Suppressor macrophage (primary cell): ENCODE measurements at places on chromosomes 3 and 15.
A peak's percentile ranks its signal among the peaks of the same experiment; 100 is the strongest.

DNA sequence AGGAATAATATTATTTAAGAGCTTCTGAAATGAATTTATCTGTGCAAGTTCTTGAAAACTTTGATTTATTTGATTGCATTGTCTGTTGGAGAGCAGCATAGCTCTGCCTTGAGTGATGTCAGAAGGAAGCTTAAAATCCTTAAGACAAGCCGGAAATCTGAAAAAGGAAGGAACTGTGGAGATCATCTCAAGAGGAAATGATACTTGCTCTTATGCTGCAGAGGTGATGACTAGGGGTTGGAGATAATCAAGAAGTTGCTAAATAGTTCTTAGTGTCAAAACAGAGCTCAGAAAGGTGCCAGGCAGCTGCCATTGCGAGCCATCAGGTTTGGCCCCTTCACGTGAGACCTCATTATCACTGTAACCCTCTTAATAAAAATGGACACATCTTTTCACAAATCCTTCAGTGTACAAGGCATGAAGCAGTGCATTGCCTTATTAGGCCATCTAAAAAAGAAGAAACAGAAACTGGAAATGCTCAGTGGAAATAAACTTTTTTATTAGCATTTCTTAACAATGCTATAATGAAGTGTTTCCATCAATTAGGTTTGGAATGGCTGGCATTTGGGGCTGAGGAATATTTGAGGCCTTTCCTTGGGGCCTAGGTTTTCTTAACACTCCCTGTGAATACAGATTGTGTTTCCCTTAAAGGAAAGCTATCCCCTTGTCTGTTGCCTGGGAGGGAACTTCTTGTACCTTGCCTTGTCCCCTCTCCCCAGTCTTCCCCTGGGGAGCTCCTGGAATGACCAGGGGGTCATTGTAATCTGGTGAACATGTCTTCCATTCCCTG lies 34.5 kb upstream of the VILL start:
- DNase-seq, result peak; percentile 87

DNA sequence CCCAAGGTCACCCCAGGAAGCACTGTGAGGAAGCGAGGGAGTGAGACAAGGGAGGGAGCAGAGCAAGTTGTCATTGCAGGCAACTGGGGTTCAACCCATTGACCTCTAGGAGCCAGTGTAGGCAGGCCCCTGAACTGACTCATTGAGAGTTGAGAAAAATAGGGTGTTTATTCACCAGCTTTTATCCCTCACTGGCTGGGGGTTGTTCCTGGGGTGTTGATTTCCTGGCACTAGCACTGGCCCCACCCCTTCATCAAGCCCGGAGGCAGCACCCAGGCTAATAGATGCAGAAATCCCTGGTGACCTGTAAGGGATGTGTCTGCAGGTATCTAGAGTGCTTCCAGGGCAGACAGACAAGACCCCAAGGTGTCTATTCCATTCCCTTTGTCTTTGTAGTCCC lies 183.9 kb downstream of the ARRDC4 start:
- no peak for DNase-seq

DNA sequence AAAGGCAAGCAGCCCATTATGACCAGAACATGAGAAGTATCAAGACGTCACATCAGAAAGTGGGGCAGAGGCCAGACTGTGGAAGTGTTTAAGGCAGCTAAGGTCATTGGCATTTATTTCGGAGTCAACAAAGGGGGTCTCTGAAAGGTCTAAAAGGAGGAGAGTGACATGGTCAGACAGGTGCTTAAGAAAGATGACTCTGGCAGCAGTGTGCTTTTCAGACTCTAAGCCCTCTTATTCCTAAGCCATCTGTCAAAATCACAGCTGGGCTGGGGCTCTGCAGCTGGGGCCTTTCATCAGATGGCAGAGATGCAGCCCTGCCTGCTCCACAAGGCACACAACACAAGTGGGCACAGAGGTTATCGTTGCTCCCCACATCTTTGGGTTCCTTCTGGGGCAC lies 14.0 kb downstream of the FBXL22 start:
- no peak for DNase-seq

DNA sequence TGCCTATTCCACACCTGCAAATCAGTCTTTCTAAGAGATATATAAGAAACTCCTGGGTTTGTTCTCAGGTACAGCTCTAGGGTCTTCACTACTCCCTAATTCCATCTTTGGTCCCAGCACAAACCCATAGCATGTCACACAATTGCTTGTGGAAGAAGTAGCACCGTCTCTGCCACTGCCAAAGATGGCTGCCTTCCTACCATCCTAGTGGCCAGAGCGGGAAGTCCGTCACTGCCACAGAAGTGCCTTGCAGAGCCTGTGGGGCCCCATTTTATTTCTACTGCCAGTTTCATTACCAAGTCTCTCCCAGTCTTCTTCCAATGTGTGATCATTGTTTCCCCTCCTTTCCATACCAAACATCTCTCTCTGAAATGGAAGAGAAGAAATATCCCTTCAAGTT lies 107.6 kb downstream of the CD47 start:
- no peak for DNase-seq

GRCh38 chr15:100537331-100537730 lies 8.6 kb upstream of the CERS3 start:
- DNase-seq, result peak; percentile 85

- no peak for DNase-seq
These were observed 15.1 kb downstream of the LRRC3B start for GRCh38 chr3:26637698-26638097.

DNA sequence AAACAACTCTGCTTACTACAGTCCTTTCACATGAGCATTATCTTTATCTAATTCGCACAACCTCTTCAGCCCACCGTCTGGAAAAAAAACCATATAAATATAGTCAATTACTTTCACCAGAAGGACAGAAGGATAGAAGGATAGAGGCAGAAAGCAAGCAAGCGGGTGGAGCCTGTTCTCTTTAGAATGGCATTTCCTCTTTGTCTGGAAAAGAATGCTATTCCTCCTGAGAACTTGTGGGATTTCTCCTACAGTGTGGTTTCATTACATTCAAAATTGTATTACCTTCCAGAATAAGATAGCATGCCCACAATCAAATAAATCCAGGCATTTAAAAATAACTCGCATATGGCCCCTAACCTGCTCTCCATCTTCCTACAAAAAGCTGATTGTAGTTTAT lies 23.1 kb downstream of the SLC30A4 start:
- DNase-seq, result no peak

DNA sequence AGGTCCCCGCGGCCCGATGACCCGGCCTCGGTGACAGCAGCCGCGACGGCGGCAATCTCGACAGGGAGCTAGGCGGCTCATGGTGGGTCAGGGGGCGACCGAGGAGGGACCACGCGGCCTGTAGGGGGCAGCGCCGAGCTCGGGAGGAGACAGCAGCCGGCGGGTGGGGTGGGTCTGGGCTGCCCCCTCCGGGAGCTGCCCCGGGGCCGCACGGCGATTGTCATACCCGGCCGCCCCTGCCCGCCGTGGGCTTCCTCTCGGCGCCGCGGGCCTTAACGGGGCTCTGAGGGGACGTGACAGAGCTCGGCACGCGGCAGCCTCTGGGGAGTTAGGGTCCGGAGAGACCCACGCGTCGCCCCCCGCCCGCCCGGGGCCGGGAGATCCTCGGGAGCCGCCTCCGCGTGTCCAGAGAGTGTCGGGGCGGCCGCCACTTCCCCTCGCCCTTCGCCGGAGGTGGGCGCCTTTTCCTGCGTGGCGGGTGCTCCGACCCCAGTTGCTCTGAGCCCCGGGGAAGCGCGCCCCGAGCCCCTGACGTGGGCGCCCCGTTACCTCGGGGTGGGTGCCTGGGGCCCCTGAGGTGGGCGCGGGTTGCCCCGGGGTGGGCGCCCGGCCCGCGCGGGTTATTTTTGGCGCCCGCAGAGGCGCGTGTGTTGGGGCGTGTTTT lies 539 bp upstream of the PLCL2 start:
- peak; percentile 53 for DNase-seq

- DNase-seq, result no peak
These were observed 5.7 kb upstream of the KLHL24 start for GRCh38 chr3:183629546-183630301.
